ENCODE measurements at places on chromosomes 3 and 15.

GRCh38 chr15:68208636-68209240, 3.6 kb upstream of the CALML4 start:
- DNase-seq, result no peak

DNA sequence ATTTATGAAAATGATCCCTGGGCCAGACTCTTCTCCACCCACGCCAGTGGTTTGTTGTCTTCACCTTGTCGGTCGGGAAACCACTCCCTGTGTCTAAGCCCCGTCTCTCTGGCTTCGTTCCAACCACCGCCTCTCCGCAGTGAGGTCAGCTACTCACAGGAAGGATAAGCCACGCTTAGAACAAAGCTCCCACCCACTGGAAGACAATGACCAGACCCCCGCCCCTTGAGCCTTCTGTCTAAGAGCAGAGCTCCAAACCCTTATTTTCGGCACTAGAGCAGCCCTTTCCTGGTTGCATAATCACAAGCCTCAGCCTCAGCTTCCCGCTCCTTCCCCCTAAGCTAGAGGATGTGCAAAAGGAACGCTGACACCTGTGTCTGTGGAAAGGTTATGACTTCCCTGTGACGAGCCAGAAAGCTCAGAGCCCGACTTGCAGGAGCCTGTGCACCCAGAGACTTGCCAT, 114.9 kb upstream of the MEF2A start:
- DNase-seq, result peak; percentile 35

DNA sequence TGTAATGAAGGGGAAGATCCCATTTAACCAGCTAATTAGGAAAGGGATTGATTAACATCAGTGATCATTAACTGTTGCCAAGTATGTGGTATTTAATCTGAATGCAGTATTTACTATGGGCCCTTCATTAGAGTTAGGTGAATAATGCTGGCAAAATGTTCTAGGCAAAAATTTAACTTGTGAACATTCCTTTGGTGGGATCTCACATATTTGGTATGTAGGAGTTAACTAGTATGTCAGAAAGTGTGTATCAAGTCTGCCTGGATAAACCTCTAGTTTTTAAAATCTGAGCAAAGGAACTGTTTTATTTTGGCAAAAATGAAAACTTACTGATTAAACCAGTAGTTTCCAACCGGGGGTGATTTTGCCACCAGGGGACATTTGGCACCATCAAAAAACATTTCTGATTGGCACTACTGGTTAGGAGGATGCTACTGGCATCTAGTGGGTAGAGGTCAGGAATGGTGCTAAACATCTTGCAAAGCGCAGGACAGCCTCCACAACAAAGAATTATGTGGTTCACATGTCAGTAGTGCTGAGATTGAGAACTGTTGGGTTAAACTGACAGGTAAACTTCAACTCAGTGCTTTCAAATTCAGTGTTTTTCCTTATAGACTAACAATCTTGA, 22.5 kb downstream of the LRTM1 start:
- DNase-seq, result peak; percentile 72

GRCh38 chr15:98402486-98402885, 245.9 kb upstream of the IGF1R start:
- DNase-seq, result no peak

DNA sequence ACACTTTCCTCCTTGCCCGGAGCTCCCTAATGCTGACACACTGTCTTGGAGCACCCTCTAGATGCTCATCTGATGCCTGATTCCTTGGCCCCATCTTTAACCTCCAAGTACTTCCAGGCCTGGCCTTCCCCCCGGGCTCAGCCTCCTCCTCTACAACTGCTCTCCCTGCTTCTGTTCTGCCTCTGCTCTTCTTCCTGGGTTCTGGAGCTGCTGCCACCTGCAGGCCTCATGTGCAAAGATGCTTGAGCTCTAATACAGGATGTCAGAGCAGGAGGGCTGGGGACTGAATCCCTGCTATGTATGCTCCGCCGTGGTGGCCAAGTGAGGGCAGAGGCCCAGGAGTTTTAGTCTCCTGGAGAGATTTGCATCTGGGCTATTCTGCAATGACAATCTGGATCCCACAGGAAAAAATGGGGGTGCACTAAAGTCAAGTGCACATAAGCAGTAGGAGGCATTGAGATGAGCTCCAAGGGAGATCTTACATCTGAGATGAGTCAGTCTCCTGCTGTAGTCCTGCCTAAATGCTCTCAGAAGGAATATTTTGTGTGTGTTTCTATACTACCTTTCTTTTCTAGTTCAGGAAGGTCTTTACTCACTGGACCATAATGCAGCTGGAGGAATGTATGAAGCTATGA, 296.3 kb downstream of the UACA start:
- DNase-seq, result peak; percentile 84

DNA sequence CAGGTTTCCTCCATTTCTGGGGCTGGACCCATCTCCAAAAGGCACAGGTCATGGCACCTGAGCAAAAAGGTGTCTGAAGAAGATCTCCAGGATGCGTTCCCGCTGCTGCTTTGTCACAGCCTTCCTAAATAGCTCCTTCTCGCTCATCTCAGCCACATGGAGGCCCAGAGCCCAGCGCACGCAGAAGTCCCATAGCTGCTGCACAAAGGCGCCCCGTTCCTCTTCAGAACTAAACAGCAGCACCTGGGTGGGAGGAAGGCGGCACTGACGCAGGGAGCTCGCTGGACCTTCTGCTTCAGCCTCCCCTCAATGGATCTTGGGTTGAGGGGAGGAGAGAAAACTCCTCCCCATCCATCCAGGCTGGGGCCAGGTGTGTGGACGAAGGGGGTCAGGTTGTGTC, 8.4 kb downstream of the DUOX2 start:
- no peak for DNase-seq

DNA sequence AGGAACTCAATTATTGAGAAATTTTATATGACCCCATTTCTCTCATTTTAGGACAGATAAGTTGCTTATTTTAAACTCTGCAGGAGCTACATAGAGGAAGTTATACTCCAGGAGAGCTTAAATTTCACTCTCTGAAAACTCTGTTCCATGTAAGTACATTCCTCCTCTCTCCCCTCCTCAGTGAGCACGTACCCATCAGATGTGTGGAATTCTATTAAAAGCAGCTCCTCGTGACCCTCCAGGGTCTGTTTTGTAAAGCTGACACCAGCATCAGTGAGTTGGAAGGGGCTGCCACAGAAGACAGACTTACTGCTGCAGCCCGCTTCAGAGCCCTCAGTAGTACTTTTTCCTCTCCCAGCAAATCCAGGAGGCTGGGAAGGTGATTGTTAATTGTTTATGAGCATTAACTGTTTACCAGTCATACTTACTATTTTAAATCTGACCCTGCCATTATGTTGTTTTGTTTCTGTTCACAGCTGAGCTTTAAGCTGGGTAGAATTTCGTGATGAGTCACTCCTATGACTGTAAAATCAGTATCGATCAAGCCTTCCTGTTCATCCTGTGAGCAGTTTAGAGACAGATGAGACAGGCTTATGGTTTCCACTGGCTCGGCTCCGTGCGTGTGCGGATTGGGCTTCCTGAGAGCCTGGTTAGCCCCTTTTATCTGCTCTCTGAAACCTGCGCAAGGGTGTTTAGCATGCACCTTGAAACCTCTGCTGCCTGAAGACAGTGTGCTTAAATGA, 20.4 kb downstream of the IGF1R start:
- peak; percentile 41 for DNase-seq

DNA sequence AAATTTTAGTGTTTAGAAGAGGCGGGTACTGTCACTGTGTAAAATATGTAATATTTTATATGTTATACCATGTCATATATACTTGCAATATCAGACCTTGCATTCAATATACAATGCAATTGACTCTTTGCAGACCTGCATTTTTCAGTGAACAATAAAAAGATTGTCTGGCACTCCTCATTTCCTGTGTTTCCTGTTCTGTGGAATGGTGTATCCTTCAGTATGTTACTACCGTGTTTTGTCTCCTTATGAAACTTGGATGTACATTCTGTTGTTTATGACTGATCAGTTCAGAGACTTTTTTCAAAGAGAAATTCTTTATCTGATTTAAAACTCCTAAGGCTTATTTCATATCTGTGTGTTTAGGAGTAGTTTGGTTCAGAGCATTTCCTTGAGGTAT, 31.5 kb downstream of the APH1B start:
- DNase-seq, result no peak

DNA sequence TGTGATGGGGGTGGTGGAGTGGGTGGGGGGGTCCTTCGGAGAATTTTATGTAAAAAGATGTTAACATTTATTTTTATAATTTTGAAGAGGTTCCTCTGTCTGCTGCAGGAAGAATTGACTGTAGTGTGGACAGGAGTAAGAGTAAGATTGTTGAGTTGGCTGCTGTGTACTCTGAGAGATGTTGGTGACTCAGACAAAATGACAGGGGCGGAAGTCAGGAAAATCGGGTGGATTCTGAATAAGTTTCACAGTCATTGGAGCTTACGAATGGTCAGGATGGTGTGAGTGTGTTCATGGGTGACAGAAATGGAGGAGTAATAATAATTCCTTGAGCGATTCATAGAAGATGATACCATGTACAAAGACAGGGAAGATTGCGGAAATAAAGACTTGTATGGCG, 420.0 kb downstream of the ROBO2 start:
- no peak for DNase-seq
